ENCODE measurements at places on chromosomes 7 and 10.

GRCh38 chr10:97781618-97782331 is 10.0 kb upstream of the SFRP5 start:
- DNase-seq: peak; percentile 6

DNA sequence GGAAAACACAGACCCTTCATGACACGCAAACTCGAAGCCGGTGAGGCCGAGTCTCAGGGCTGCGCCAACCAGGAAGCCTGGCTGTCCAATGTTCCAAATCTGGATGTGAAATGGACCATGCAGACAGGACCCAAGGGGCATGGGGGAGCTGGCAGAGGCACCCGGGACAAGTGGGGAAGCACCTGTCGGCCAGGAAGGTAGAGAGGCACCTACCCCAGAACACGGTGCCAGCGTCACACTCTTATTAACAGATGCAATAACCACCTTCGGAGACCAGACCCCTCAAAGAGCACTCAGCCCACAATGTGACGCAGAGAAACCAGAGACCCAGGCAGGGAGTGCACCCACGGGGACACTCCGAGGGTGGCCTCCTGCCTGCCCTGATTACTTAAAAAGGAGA is 88.3 kb upstream of the PDGFA start:
- DNase-seq: no peak

DNA sequence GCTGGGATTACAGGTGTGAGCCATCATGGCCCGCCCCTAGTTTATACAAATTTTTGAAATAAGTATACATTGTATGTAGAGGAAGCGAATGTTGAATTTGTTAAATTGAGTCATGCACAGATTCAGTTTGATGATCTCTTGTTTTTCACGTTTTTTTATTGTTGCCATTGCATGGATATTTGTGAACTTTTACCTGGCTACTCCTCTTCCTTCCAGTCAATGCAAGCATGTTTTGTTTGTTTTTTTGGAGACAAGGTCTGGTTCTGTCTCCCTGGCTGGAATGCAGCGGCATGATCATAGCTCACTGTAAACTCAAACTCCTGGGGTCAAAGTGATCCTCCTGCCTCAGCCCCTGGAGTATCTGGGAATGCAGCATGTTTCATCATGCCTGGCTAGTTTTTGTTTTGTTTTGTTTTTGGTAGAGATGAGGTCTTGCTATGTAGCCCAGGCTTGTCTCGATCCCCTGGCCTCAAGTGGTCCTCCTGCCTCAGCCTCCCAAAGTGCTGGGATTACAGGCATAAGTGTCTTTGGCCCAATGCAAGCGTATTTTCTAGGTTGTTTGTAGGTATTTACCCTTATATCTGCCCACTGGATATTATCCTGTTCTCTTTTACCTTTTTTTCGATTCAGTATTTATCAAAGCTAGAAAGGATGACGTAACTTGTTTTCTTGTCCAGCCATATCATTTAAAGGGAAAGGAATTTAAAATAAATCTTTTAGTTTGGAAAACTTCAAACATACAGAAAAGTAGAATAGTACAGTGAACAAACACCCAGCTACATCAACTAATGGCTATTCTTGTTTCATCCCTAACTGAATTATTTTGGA is 11.0 kb downstream of the LCOR start:
- DNase-seq: no peak

DNA sequence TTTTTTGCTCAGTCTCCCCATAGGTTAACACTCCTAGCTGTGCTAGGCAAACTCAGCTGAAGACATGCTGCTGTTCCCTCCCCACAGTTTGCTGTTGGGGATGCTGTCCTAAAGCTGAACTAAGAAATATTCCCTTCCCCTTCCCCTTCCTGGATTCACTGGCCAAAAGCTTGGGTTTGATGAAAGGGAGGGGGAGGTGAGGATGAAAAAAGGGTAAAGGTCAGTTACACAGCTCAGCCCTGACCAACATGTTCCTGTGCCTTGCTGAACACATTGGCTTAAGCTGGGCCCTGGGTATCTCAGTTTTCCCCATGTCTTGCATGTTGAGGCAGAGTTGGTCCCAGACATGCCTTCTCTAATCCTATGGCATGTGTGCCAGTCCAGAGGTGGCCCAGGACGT is 15.3 kb downstream of the CCM2 start:
- no peak for DNase-seq

GRCh38 chr10:11328264-11329061 is 283.0 kb downstream of the USP6NL start:
- DNase-seq: no peak

DNA sequence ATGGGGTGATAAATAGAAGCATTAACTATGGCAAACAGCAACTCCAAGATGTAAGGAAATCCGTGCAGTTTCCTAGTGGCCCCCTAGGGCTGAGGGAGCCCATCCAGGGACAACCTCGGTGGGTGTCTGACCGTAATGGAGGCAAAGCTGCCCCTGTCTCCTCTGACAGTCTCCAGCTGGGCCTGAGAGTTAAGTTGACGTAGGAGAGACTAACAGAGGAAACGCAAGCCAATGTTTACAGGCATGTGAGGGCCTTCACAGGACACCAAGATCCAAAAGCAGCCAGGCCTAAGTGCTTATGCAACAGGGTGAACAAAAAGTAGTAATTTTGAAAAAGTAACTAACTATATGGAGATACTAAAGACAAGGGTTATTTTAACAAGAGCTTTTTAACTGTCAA is 330.0 kb upstream of the C7orf33 start:
- DNase-seq: no peak

DNA sequence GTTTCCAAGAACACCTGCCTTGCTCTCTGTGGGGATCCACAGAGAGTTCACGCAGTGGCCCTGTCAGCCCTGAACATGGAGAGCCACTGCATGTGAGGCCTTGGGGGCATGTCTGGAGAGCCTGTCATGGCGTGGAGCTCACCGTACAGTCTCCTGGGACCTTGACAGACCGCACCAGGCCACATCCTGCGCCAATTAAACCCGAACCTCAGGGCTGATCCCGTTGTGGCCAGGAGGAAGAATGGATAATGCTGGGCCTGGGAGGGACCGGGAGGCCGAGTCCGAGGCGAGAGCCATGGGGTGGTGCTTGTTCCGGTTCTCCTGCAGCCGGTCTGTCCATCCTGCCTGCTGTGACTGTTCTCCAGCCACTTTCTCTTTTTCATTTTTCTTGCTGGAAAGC is 68.7 kb downstream of the DNAJB6 start:
- no peak for DNase-seq

- no peak for DNase-seq
Measured at GRCh38 chr10:109902992-109903947, 20.0 kb downstream of the XPNPEP1 start.

GRCh38 chr7:47574482-47575329 is 7.2 kb downstream of the TNS3 start:
- DNase-seq: no peak

- DNase-seq: no peak
Measured at GRCh38 chr10:75929630-75930161, 498.3 kb downstream of the LRMDA start.

- DNase-seq: no peak
Measured at GRCh38 chr10:112658900-112659638, 212.1 kb downstream of the VTI1A start.

DNA sequence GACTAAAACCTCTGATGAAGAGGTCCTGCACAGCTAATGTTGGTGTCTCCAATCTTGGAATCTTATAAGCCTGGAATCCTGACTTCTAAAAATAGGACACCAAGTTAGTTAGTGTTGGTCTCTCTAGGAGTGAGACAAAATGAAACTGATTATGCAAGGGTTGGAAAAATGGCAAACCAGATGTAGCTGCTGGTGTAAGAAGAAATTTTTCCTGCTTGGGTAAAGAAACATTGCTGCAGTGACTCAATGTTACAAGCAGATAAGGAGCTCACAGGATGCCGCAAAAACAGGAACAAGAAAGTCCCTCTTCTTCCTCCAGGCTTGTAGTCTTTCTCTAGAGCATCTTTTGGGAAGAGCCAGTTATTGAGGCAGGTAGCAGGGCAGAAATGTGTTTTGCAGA is 449.0 kb downstream of the ETV1 start:
- no peak for DNase-seq

- DNase-seq: no peak
Measured at GRCh38 chr10:87622314-87623004, 37.2 kb upstream of the PAPSS2 start.

GRCh38 chr7:73448609-73449008 is 15.0 kb downstream of the FZD9 start:
- DNase-seq: no peak

GRCh38 chr10:82277591-82277990 is 402.6 kb downstream of the NRG3 start:
- no peak for DNase-seq

GRCh38 chr10:124522131-124522932 is 60.7 kb downstream of the LHPP start:
- DNase-seq: no peak

GRCh38 chr10:45404087-45404769 is 30.2 kb downstream of the ALOX5 start:
- no peak for DNase-seq

GRCh38 chr7:144866189-144866588 is 30.3 kb upstream of the TPK1 start:
- DNase-seq: no peak

- DNase-seq: peak; percentile 21
Measured at GRCh38 chr7:50450590-50451032, 461 bp upstream of the FIGNL1 start.

- DNase-seq: no peak
Measured at GRCh38 chr7:129851174-129851573, 101.6 kb downstream of the UBE2H start.

DNA sequence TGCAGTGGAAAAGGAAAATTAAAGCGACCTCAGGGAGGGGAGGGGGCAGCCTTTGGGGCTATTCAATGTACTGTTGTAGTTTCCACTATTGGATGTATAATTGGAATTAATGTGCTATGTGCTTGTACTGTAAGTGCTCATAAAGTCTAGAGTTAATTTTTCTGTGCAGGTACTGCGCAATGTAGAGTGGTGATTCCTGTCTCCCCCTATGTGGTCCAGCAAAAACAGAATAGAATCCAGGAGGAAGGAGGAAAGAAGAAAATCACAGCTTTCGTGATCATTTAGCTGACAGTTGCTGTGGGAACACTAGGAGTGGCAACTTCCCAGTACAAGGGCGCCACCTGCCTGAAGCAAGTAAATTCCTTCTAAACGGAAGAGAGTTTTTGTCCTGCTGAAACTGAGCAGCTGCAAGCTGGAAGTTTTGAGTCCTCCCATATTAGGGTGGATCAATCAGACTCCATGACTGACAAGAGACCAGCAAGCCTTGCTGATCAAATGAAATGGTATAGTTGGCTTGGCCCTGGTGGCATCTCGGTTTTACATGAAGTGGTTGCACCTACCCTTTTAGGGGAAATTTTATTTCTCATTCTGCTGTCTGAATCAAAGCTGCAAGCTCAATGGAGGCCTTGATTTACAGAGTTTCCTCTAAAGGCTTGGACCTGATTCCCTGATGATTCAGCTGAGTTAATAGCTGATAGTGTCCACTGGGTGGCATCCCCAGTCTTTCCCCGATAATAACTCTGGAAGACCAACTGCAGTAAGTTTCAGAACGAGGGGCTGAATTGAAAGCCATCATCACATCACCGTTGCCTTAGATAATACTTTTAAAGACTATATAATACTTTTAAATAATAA is 299.8 kb downstream of the HGF start:
- peak; percentile 56 for DNase-seq

- DNase-seq: no peak
Measured at GRCh38 chr10:24790073-24790472, 66.4 kb upstream of the ARHGAP21 start.

GRCh38 chr10:72277996-72278667 is 4.4 kb downstream of the DDIT4 start:
- no peak for DNase-seq

DNA sequence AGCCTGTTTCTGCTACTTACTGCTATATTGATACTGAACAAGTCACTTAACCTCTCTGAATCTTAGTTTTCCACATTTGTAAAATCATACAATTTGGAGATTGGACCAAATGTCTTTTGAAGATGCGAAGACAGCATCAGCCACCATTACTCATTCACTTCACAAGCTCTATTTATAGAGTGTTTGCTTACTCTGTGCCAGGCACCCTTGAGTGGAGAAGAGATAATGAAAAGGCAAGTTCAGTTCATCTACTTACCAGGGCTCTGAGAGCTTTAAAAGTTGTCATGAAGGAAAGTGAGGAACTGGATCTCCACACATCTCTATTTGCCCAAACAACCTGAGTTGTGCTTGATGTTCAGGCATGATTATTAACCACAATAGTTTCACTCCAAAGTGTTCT is 277.5 kb downstream of the CSTF2T start:
- no peak for DNase-seq

- DNase-seq: no peak
Measured at GRCh38 chr7:1893451-1893850, 223.4 kb downstream of the ELFN1 start.

- no peak for DNase-seq
Measured at GRCh38 chr7:99365318-99366141, 9.0 kb upstream of the ARPC1B start.

Measured in DMS153 (cell line).